Gastrocnemius medialis (tissue), 4 donors: ENCODE measurements at places on chromosomes 6 and 20. TPM values are rescaled to one million over a fixed set of nuclear protein-coding genes. Genes with fewer than 3 reads are reported as not detected.

DNA sequence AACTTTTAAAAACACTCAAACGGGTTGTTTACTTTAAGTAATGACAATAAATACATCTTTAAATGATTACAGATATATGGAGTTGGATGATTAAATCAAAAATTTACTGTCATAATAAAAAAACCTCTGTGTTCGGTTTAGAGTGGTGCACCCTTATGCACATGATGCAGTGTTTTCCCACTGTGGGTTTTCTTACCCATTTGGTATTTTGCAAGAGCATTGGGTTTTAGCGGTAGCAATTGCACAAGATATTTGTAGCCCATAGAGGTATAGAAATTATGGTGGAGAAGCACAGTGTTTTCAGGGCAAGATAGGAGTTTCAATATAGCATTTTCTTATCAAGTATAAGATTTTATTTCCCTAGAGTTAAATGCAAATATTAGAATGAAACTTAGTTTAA is 410.8 kb upstream of the PLCB4 start:
- H3K4me1 ChIP-seq = peaks cover 5% of the 10 kb centered on the region
- no peaks in the 10 kb centered on the region for H3K27me3 ChIP-seq
- H3K4me3 ChIP-seq = no peak overlapping the region
- no peaks in the 10 kb centered on the region for H3K36me3 ChIP-seq

DNA sequence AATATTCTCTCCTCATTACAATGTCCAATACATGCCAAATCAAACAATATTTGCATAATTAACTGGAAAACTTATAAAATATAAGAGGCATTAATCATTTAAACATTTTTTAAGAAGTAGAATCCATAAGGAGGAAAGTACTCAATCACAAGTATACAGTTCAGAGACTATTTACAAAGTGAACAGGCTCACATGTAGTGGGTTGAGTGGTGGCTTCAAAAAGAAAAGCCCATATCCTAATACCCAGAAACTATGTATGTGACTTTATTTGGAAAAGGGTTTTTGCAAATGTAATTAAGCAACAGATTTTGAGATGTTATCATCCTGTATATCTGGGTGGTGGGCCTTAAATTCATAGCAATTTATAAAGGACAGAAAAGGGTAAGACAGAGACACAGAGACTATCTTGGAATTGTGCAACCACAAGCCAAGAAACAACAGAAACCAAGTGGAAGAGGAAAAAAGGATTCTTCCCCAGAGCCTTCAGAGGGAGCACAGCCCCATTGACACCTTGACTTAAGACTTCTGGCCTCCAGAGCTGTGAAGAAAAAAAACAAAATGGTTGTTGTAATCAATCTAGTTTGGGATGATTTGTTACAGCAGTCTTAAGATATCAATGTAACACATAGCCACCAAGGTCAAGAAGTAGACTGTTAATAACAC is 32.7 kb upstream of the CRISP1 start:
- no peaks in the 10 kb centered on the region for H3K27me3 ChIP-seq
- no peaks in the 10 kb centered on the region for H3K36me3 ChIP-seq
- DNase-seq = no peak
- H3K4me1 ChIP-seq = no peaks in the 10 kb centered on the region
- H3K27ac ChIP-seq = no peak overlapping the region

KIF6 gene
- not detected for total RNA-seq

MRPL18 gene
- 122 TPM for total RNA-seq

DNA sequence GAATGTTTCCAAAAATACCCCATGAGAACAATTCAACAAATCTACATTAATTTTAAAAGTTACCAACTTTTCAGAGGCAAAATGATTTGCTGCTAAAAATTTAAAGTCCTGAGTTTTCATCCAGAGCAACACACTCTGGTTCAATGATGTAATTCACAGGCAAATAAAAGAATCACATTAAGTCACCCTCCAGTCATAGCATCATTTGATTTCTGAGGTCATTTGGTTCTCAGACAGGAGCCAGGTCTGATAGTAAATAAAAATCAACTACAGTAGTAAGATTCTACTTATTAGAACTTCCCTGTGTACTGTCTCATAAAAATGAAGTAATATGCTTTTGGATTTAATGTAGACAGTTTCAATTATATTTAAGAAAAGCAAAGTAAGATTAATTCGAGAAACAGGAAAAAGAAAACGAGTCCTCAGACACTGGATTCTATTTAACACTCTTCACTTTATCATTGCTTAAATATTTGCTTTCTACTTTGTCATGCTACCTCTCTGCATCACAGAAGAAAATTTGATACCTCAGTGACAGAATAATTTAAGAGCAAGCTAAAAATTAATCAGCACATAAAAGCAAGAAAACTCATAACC is 25.8 kb downstream of the MAP7 start:
- H3K27me3 ChIP-seq = peaks cover 3% of the 10 kb centered on the region
- no peak for DNase-seq
- H3K27ac ChIP-seq = no peak overlapping the region
- no peaks in the 10 kb centered on the region for H3K36me3 ChIP-seq
- no peak overlapping the region for H3K4me3 ChIP-seq

- H3K27ac ChIP-seq = no peak overlapping the region
- H3K4me1 ChIP-seq = no peaks in the 10 kb centered on the region
- no peaks in the 10 kb centered on the region for H3K27me3 ChIP-seq
- DNase-seq = no peak
Measured at GRCh38 chr6:80921861-80922460, 815.5 kb downstream of the BCKDHB start.

GRCh38 chr6:19754686-19755085 is 82.5 kb upstream of the ID4 start:
- no peak for DNase-seq
- H3K27ac ChIP-seq = no peak overlapping the region
- no peak overlapping the region for H3K4me3 ChIP-seq
- H3K36me3 ChIP-seq = no peaks in the 10 kb centered on the region
- no peaks in the 10 kb centered on the region for H3K4me1 ChIP-seq

DNA sequence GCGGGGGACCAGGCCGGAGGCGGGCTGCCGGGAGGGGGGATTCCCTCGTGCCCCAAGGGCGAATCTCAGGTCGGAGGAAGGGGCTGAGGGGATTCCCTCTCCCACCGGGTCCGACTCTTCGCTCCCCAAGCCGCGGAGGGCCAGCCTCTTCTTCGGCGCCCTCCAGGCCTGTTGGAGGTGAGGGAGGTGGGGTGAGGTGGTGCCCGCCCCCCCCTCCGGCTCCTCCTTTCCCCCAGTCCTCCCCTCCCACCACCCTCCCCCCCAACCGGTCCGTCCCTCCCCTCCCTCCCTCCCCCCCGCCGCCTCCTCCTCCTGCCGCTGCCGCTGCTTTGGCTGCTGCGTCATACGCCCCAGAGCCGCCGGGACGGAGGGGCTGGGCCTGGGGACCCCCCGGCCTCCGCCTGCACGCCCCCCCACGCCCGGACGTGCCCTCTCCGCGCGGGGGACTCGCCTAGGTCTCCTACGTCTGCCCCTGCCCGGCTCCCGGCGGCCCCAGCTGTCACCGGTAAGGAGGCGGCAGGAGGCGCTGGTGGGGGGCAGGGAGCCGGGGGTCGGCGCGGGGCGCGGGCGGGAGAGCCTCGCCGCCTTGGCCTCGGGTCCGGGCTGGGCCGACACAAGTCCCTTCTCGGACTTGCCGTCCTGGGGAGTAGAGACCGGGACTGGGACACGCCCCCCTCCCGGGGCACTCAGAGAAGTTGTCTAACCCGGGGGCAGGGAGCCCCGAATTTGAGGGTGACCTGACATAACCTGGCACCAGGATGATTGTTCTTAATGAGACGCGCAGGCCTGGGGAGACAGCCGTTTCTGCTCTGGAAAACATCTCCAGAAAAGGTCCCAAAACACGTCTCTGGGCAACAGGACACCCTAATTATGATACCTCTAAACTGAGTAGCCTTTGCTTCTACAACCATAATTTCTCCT is at the start of gene PHF1:
Gene PHF1, plus strand, starts transcription at position 304 of the 921 bp plus-strand sequence. CDS start 1,250 bp downstream, outside the sequence.
- H3K27ac ChIP-seq = peak within 1 kb of the TSS; percentile 99
- H3K4me3 ChIP-seq = peak within 1 kb of the TSS; percentile 100
- no peak for DNase-seq
- peaks cover 18% of the 10 kb centered on the region for H3K4me1 ChIP-seq

GRCh38 chr6:129235167-129236000 is 352.4 kb downstream of the LAMA2 start:
- H3K36me3 ChIP-seq = no peaks in the 10 kb centered on the region
- peaks cover 5% of the 10 kb centered on the region for H3K4me1 ChIP-seq
- H3K4me3 ChIP-seq = no peak overlapping the region
- no peak for DNase-seq

- H3K27me3 ChIP-seq = no peaks in the 10 kb centered on the region
- no peak overlapping the region for H3K4me3 ChIP-seq
- no peak for DNase-seq
- peak overlapping the region; percentile 56 for H3K27ac ChIP-seq
Measured at GRCh38 chr20:20096421-20096820, 44.1 kb downstream of the CFAP61 start.

LY6G6C gene
- total RNA-seq = not detected

DNA sequence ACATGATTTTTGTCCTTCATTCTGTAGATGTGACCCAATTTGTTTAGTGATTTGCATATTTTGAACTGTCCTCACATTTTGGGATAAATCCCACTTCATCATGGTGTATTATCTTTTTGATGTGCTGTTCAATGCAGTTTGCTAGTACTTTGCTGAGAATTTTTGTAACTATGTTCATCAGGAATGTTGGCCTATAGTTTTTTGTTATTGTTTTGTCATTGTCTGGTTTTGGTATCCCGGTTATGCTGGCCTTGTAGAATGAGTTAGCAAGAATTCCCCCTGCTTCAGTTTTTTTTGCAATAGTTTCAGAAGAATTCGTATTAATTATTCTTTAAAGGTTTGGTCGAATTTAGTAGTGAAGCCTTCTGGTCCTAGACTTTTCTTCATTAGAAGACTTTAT is 11.9 kb downstream of the KIF25 start:
- no peaks in the 10 kb centered on the region for H3K4me1 ChIP-seq
- no peaks in the 10 kb centered on the region for H3K27me3 ChIP-seq
- no peaks in the 10 kb centered on the region for H3K36me3 ChIP-seq

DNA sequence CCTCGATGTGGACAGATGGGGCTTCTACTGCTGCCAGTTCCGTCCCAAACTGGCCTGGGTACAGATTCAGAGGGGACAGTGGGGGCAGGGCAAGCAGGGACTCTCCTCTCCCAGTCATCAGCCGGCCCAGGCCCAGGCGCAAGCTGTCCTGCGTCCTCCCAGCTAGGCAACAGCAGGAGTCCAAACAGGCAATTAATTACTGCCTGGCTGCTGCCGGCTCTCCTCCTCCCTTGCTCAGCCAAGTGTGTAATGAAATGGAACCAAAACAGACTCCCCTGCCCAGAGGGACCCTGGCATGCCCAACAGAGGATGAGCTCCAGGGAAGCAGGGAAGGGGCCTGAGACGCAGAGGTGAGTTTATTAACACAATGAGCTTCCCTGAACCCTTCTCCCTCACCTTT is 17.8 kb upstream of the SLC32A1 start:
- H3K4me1 ChIP-seq = no peaks in the 10 kb centered on the region
- no peak overlapping the region for H3K27ac ChIP-seq
- peaks cover 8% of the 10 kb centered on the region for H3K27me3 ChIP-seq
- no peaks in the 10 kb centered on the region for H3K36me3 ChIP-seq
- H3K4me3 ChIP-seq = no peak overlapping the region

SLC44A4 gene
- total RNA-seq = 1.6 TPM

RBM24 gene
- 142 TPM for total RNA-seq

GRCh38 chr6:41571021-41571780 is 25.0 kb downstream of the FOXP4 start:
- peaks cover 1% of the 10 kb centered on the region for H3K36me3 ChIP-seq
- no peak overlapping the region for H3K4me3 ChIP-seq
- H3K4me1 ChIP-seq = peaks cover 8% of the 10 kb centered on the region
- no peak overlapping the region for H3K27ac ChIP-seq
- H3K27me3 ChIP-seq = no peaks in the 10 kb centered on the region

SSTR4 gene
- not detected for total RNA-seq

GRCh38 chr6:27154696-27155095 is 92.8 kb upstream of the PRSS16 start:
- no peak overlapping the region for H3K4me3 ChIP-seq
- no peaks in the 10 kb centered on the region for H3K27me3 ChIP-seq
- H3K36me3 ChIP-seq = no peaks in the 10 kb centered on the region
- no peak overlapping the region for H3K27ac ChIP-seq
- peaks cover 8% of the 10 kb centered on the region for H3K4me1 ChIP-seq
- DNase-seq = no peak

SAMD5 gene
- total RNA-seq = 0.07 TPM

GRCh38 chr6:43176423-43176786 is 5.3 kb downstream of the SRF start:
- DNase-seq = no peak
- H3K4me1 ChIP-seq = peaks cover 34% of the 10 kb centered on the region
- H3K27ac ChIP-seq = peak overlapping the region; percentile 92

DNA sequence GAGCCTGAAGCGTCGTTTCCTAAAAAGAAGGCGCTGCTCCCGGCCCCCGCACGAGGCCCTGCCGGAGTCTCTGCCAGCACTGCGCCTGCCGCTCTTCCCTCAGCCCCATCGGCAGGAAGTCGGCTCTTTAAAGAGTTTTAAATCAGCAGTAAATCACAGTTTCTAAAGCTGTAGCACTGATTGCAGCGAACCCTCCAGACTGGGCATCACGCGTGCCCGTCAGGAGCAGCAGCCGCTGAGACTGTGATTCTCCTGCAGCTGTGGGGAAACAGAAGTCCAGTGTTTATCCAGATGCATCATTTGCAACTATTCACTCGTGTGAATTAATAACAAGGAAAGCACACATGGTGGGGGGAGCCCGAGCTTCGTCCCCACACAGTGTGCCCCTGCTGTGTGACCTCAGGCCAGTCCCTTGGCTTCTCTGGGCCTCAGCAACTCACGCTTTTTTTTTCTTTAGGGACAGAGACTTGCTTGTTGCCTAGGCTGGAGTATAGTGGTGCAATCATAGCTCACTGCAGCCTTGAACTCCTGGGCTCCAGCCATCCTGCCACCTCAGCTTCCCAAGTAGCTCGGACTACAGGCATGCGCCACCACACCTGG is 28.3 kb downstream of the DLL1 start:
- no peaks in the 10 kb centered on the region for H3K27me3 ChIP-seq
- peaks cover 12% of the 10 kb centered on the region for H3K4me1 ChIP-seq
- no peak for DNase-seq
- no peak overlapping the region for H3K4me3 ChIP-seq

DNA sequence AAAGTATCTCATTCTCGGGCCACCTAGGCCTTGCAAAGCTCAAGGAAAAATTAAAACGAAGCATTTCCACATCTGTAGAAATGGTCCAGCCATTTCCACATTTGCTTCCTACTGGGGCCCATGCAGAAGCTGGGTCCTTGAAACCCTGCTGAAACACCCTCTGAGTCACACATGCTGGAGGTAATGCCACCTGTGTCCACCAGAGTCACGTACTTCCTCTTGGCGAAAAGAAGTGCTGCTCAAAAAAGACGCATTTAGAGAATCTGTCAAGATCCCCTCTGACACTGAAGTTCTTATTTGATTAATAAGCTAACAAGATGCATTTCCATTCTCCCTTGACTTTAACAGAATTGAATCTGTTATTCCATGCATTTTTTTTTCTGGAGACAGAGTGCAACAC is 423.2 kb downstream of the PREX1 start:
- peaks cover 8% of the 10 kb centered on the region for H3K27me3 ChIP-seq
- DNase-seq = no peak
- H3K36me3 ChIP-seq = no peaks in the 10 kb centered on the region
